ENCODE measurements at places on chromosomes 13 and 19.

- DNase-seq, result no peak
Measured at GRCh38 chr13:21075011-21075378, 13.6 kb upstream of the LATS2 start.

DNA sequence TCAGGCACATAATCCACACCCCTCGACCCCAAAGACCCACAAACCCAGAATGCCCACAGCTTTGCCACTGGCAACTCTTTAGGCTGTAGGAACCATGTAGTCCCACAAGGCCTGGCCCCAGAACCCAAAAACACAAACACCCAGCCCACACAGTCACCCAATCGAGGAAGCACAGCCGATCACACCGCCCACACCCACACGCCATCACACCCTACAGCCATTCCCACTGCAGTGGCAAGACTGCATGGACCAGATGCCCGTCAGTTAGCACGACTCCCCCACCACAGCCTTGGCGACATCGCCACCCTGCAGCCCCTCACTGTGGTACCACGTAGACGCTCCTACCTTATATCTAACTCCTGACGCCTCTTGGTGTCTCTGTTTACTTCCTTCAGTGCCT lies 24.0 kb upstream of the MEIS3 start:
- no peak for DNase-seq

DNA sequence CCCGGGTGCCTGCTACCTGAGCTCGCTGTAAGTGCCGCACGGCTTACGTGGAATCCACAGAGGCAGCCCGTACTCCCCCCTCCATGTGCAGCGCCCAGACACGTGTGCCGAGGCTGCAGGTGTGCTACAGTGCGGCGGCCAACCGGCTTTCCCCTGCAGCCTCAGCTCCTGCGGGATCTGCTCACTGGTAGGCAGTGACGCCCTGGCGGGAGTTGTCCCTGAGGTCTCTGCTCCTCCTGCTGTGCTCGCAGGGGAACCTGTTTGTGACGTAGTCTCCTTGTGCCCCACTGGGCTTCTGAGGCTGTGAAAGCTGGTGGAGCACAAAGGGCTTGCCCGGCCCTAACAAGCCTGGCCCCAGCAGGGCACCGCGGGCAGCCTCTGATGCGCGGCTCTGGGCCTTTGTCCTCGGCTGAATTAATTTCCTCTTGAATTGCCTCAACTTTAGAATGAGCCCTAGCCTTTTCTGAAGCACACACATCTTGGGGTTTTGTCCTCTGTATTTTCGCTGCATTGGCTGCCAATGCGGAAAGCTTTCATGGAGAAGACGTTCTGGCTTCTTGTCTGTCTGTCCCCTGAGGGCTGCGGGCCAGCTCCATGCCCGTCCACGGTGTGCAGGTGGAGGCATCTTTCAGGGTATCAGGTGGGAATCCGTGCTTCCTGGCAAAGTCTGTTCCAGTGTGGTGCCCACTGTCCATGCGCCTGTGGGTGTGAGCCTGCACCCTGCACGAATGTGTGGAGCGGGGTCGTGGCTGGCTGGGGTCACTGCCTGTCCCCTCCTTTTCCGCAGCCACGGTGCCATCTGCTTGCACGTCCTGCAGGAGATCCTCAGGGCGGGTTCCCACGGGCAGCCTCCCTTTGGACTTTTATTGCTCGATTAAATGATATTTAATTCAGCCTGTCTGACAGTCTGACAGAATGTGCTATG lies 77.3 kb upstream of the MCF2L start:
- DNase-seq, result no peak

DNA sequence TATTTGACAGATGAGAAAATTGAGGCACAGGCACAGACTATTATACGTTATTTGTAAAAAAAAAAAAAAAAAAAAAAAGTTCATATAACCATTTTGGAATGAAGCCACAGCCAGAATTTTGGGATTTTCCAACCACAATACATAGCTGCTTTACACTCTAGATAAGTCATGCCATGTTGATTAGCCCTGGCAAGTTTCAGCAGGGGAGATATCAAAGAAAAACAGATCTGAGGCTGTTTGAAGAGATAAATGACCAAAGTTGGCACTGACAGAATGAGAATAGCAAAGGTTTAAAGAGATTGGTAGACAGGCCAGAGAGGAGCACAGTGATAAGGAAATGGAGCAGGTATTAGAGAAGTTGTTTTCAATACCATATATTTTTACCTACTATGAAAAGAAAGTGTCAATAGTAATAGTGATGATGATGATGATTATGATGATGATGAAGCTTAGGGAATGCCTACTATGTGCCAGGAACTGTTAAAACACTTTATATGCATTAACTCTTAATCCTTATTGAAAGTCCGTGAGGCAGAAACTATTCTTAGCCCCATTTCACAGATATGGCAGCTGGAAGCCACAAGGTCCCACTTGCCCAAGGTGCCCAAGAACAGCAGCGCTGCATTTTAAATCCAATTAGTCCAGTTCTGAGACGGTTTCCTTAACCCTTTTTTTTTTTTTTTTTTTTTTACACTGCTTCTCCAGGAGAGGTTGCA lies 105.5 kb downstream of the MBNL2 start:
- no peak for DNase-seq

DNA sequence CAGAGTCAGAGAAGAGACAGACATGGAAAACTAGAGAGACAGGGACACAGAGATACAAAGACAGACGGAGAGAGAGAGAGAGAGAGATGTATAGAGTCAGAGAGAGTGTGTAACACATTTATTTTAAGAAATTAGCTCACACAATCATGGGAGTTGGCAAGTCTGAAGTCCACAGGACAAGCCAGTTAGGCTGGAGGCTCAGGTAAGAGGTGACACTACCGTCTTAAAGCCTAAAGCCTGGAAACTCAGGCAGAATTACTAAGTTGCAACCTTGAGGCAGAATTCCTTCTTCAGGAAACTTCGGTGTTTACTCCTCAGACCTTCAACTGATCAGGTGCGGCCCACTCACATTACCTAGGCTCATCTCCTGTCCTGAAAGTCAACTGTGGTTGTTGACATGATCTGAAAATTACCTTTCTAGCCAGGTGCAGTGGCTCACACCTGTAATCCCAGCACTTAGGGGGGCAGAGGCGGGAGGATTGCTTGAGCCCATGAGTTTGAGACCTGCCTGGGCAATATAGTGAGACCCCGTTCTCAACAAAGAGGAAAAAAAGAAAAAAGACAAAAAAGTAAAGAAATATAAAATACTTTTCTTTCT lies 2.8 kb upstream of the TNFSF14 start:
- no peak for DNase-seq

GRCh38 chr19:5445561-5446055 lies 9.6 kb upstream of the ZNRF4 start:
- DNase-seq, result no peak

DNA sequence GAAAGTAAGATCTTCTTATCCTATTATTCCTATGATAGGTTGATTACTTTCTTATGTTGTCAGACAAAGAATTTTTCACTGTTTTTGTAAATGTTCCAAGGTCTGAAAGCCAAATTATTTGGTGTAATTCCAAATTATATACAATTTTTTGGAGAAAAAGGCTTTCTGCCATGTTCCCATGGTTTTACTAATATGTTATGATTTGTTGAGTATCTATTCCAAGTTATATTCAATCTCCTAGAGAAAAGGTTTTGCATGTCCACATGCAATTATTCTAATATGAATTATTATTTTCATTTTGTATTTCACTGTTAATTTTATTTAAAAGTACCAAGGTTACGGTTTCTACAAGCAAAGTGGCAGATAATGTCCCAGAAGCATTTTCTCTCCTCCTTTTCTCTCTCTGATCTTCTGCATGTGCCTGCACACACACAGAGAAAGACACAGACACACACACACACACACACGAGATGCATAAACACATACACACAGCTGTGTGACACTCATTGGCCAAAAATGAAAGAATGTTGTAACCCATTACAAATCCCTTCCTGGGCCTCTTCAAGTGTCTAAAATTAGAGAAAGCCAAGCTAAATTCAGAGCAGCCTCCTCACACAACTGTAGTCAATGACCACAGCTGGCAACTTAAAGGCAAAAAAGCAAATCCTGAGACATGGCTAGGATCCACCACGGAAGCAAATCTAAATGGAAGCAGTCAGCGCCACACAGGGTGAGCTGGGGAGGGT lies 621.0 kb downstream of the EFNB2 start:
- no peak for DNase-seq

GRCh38 chr13:25683662-25684370 lies 312.0 kb downstream of the ATP8A2 start:
- DNase-seq, result no peak

DNA sequence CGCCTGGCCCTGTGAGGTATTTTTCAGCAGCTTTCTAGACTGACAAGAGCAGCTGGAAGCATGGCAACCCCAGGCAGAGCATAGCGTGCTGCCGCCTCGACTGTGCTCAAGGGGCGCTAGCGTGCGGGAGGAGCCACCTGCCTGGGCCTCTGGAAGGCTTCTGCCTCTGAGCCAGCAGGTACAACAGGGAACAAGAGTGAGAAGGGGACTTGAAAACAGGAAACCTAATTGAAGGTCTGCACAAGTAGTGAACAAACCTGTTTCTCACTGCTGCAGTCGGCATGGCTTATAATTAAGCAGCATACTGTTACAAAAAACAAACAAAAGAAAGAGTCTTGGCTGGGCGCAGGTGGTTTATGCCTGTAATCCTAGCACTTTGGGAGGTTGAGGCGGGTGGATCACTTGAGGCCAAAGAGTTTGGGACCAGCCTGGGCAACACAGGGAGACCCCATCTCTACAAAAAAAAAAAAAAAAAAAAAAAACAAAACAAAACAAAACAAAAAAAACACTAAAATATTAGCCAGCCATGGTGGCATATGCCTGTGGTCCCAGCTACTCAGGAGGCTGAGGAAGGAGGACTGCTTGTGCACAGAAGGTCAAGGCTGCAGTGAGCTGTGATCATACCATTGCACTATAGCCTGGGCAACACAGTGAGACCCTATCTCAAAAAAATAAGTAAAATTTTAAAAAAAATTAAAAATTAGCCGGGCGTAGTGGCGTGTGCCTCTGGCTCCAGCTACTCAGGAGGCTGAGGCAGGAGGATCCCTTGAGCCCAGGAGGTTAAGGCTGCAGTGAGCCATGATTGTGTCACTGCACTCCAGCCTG lies 12.6 kb upstream of the GARRE1 start:
- no peak for DNase-seq

GRCh38 chr13:109730812-109731335 lies 55.5 kb downstream of the IRS2 start:
- DNase-seq, result no peak

GRCh38 chr13:20151612-20152011 lies 9.2 kb downstream of the GJA3 start:
- no peak for DNase-seq

GRCh38 chr13:76754414-76754813 lies 131.8 kb downstream of the KCTD12 start:
- DNase-seq, result no peak

DNA sequence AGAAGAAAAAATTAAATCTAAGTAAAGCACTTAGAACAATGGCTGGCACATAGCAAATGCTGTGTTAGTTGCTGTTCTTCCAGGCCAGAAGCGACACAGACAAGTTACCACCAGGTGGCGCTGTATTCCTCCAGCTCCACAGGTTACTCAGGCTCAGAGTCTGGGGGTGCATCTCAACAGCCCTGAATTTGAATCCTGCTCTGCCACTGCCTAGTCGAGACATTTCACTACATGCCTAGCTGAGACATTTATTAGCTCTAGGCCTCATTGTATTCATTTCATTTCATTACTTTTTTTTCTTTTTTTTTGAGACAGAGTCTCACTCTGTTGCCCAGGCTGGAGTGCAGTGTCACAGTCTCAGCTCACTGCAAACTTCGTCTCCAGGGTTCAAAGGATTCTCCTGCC lies 16.4 kb upstream of the CYP2B6 start:
- peak; percentile 65 for DNase-seq

GRCh38 chr13:114080739-114081561 lies 51.5 kb downstream of the RASA3 start:
- DNase-seq, result no peak

DNA sequence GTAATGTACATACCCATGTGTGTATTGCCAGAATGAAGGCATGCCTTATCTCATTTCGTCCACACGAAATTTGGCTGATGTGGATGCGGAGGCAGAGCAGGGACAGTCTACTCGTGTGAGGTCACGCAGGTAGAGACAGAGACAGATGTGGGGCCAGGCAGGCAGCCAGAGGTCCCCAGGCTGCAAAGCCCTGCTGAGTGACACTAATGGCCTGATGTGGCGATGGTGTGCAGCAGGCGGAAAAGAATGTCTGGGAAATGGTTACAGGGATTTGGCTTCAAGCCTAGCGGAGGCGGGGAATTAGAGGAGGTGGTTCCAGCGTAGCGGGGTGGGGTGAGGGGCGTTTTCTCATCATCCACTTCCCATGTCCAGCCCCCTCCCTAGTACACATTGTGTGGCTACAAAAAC lies 4.2 kb upstream of the IZUMO2 start:
- no peak for DNase-seq

DNA sequence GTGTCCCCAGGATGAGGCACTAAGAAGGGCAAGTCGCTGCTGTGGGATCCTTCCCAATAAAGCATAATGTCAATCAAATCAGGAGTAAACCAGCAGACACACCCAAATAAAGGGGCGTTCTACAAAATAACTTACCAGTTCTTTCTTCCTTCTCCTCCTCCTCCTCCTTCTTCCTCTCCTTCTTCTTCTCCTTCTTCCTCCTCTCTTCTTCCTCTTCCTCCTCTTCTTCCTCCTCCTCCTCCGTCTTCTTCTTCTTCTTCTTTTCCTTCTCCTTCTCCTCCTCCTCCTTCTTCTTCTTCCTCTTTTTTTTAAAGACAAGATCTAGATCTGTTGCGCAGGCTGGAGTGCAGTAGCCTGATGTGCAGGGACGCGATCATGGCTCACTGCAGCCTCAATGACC lies 225.8 kb downstream of the UQCRFS1 start:
- DNase-seq, result no peak

DNA sequence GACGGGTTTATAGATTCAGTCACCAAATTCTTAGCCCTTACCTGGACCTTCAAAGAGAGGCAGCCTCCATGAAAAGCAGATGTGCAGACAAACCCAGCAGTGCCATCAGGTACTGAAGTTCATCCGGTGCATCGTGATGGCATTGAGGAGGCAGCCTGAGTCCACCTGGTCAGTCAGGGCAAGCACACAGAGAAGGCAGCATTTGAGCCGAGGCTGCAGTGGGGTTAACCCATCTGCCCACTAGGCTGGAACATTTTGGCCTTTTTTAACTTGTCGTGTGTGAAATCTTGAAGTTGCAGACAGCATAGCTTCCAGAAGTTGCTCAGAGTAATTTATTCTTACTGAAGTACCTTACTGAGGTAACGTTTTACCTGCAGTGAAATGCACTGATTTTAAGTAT lies 4.9 kb downstream of the LMO7 start:
- no peak for DNase-seq

DNA sequence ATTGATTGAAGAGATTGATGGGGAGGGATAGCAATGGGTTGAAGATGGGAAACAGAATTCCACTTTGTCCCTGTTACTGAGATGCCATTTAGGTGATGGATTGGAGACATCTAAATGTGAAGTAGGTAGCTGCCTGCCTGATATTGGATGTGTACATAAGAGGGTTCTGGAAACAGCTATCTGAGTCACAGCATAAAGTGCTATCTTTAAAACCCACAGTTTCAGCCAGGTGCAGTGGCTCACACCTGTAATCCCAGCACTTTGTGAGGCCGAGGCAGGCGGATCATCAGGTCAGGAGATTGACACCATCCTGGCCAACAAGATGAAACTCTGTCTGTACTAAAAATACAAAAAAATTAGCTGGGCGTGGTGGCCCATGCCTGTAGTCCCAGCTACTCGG lies 72.6 kb downstream of the DNAJC3 start:
- peak; percentile 77 for DNase-seq
